SK-N-SH treated with all-trans-retinoic acid at 6 μM for 48 hours (cell line): ENCODE measurements at places on chromosomes 1 and 21.

DNA sequence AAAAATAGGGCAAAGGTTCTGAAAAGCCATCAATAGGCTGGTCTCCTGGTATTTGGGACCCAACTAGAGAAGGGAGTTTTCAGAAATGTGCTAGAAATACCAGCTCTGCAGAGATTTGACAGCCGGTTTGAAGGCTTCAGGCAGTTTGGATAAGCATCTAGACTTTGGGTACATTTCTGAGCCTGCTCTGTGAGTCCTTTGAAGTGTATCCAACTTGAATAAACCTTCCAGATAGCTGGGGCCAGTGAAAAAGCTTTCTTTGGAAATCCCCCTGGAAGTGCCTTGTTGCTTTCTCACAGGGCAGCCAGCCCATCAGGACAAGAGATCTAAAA lies 6.4 kb upstream of the PEF1 start:
- ATAC-seq = no peak

GRCh38 chr1:229563241-229563640 lies 4.7 kb upstream of the ABCB10 start:
- ATAC-seq = no peak

GRCh38 chr1:46420533-46420915 lies 26.4 kb downstream of the FAAH start:
- no peak for ATAC-seq

- ATAC-seq = no peak
Observed at GRCh38 chr1:244598611-244599010, 54.3 kb upstream of the DESI2 start.

- no peak for ATAC-seq
Observed at GRCh38 chr21:31443736-31444521, 99.9 kb upstream of the TIAM1 start.

DNA sequence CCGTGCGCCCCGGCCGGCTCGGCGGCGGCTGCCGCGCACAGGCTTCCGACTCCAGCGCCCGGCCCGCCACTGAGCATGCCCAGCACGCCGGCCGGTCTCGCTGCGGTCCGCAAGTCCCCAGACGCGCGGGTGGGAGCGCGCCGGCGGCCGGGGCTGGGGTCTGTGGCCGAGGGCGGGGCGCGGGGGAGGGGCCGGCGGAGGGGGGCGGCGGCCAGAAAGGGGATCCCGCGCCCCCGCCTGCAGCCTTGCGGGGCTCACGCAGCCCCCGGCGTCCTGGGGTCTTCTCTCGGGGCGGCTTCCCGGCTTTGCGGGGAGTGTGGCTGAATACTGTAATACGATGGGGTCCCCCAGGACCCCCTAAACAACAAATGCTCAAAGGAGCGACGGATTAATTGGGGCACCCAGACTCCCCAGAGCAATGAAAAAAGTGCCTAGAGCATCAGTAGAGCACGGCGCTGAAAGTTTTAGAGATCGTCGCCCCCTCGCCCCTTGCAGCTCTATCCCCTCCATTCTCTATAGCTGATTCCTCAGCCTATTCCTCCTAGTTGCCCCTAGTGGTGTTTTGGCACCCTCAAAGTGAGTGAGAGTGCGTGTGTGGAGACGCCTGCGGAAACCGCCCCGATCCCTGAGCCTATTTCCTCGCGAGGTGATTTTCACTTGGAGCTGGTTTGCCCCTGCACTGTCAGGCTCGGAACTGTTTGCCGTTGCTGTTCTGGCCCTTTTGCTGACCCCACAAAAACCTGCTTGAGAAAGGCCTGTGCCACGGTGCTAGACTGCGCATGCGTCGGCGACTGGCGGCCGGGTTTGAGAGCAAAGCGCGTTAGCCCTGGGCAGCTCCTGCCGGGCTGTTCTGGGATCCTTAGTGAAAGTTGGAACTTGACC lies at the start of gene VAV3:
Gene VAV3 (minus strand): TSS at position 71 of the 882 bp plus-strand sequence. CDS start 311 bp downstream, outside the sequence.
- peak; percentile 86 for ATAC-seq

- ATAC-seq = peak; percentile 59; the same call in 1 of the 3 replicates
Observed at GRCh38 chr1:29513357-29513756, 277.0 kb downstream of the PTPRU start.

DNA sequence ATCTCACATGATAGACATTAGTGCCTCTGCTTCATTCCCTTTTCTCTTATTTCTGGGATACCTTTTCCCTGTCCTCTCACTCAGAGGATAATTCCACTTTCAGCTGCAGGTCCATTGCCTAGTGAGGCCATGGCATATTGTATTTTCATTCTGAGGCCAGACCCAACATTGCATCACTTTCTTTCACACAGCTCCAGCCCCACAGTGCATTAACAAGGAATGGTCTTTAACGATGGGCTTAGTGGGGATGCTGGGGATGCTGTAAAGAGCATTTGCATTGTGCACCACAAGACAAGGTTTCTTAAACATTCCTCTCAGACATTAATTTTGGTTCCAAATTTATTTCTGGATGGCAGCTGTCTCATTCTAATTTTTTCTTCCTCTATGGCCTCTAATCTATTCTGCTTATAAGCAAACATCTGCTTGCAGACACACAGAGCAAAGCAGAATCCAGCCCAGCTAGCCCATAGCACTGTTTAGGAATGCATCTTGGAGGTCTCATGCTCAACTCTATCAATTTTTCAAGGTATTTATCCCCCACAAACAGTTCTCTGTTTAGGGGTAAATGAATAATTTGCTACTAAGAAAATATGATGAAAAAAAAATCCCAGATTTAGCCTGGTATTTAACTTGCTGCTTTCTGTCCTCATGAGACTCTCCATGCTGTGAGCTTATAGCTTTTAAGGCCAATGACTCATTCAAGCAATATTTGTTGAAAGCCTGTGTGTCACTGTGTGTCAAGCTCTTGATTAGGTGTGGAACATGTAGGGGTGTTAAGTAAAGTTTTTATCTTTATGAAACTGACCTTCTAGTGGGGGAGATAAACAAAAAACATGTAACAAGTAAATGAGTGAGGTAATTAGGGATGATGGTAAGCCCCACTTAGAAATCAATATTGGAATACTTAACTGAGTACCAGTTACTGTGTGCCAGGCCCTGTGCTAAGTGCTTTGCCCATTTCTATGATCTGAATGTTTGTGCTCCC lies 44.5 kb upstream of the CCDC190 start:
- ATAC-seq = peak; percentile 84

DNA sequence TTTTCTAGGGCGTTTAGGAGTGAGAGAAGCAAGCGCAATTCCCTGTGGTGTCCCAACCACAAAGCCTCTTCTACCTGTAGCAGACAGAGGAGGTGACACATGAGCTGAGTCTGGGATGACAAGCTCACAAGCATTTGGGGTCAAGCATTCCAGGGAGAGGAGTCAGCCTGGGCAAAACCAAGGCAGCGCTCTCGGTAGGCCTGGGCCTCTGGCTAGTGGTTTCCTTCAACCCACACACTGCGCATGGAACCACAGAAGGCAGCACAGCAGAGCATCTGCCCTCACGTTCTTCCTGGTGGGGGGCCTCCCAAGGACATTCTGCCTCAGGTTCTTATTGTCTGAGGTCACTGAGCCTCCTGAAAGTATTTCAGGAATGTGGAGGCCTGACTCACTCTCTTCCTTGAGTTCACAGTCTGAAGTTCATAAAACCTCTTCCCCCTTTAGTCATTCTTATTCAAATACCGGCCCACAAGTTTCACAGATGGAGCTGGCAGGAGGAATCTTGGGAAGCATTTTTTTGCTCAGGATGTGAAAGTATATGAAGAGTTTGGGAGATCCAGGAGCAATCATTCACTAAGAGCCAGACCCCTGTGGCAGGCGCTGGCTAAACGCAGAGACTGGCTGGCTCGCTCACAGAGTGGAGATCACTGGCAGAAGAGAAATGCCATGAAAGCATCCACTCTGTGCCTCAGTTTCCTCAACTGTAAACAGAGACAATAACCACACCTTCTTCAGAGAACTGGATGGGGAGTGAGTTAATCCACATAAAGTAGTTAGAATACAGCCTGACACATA lies 26.8 kb downstream of the CCN1 start:
- ATAC-seq = peak; percentile 79

GRCh38 chr21:45331531-45332147 lies 43.9 kb upstream of the POFUT2 start:
- no peak for ATAC-seq

DNA sequence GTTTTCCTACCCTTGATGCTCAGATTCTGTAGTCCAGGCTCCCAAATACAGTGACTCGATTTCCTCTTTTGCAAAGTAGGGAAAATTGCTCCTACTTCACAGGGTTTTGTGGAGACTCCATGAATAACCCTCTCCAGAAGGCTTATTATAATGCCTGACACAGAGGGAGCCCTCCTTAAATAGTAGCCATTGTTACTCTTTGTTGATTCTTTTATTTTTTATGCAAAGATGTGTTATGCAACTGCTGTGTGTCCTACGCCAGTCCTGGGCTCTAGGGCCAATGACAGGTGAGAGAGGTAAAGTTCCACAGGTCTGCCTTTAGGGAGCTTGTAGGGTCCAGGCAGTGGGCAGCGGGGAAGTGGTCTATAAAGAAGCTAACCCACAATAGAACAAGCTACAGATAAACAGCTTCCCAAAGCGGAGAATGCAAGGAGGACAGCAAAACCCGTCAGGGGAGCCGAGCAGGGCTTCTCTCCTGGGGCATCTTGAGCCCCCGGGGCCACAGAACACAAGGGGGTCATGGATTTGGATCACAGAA lies 1.5 kb downstream of the AADACL3 start:
- ATAC-seq = no peak

DNA sequence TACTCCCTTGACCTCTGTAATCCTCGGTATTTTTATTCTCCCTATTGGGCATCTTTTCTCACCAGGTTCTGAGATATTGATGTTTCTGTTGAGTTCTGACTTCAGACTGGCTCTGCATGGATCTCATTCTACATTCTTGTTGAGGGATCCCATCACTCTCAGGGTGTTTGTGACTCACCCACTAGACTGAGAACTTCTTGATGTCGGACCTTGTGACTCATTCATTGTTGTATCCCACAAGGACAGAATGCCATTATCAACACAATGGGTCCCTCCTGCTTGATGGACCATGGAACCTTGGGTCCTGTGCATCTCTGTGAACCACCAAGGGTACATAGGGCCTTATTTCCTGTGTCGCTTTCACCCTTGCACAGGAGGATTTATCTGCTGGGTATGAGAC lies 174.1 kb downstream of the PBX1 start:
- ATAC-seq = 0 out of 3 replicates have a peak, but pooled peaks have one; percentile 10

- ATAC-seq = no peak
Observed at GRCh38 chr1:51752073-51752948, 126.2 kb downstream of the NRDC start.

- no peak for ATAC-seq
Observed at GRCh38 chr1:156045076-156045475, 8.5 kb downstream of the UBQLN4 start.

- ATAC-seq = no peak
Observed at GRCh38 chr1:161282991-161283390, 24.4 kb downstream of the PCP4L1 start.

DNA sequence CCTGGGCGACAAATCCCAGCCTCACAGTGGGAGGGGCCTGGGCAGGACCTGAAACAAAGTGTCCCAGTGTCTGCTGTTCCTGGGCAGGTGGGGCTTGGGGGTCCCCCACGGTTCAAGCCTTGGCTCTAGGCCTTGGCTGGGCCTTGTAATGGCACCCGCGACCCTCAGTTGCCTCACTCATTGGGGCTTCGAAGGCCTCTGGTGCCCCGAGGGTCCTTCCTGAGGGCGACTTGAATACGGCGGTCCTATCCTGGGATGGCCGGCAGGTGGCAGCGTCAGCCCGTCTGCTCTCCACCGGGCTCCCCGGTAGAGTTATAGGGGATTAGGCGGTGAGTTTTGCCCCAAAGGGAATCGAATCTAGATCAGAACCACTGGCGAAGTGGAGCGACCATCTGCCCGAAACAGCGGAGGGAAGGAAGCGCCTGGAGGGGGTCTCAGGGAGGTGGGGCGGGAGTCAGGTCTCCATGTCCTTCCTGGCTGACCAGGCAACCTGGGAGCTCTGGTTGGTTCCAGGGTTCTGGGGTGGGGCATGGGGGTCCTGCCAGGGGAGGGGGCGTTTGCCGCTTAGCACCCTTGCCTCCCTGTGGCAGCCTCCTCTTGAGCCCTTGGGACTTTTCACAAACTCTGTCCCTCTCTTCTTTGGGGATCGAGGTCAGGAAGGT lies 2.1 kb upstream of the PEX10 start:
- peak; percentile 63 for ATAC-seq

GRCh38 chr21:41924368-41924754 lies 29.5 kb downstream of the C2CD2 start:
- ATAC-seq = no peak

- no peak for ATAC-seq
Observed at GRCh38 chr1:204344665-204345355, 14.9 kb downstream of the PLEKHA6 start.

DNA sequence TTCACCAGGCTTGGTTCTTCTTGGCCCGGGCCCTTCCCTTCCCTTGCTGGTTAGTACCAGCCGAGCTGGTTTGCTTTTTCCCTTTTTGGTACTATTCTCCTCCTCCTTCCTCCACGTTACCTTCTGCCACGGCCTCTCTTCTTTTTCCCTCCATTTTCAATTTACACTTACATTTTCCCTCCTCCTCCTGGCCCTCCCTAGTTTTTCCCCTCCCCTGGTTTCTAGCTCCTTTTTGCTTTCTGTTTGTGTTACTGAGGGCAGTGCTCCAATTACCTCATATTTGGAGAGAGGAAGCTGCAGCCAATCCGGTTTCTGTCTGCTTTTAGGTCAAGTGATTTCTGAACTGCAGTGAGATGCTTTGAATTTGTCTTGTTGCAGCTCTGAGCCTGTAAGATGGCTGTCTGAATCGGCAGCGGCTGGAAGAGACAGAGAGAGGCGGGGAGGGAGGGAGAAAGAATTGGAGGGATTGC lies 63.7 kb downstream of the MACF1 start:
- ATAC-seq = peak; percentile 58

DNA sequence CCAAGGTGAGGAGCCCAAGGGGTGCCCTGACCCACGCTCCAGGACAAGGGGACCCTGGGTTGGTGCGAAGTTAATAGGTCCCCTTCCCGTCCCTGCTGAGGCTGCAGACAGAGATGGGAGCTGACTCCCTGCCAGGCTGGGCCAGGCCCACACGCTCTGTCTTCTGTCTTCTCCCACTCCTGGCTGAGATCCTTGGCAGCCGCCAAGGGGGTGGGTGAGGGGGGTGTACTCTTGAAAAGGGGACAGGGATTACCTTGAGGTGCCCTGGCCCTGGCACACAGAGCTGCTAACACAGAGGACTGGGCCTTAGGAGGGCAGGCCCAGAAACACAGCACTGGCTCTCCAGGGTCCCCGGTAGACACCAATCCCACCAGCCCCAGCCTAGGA lies 11.0 kb upstream of the CTRC start:
- peak; percentile 5; the same call in 1 of the 3 replicates for ATAC-seq

DNA sequence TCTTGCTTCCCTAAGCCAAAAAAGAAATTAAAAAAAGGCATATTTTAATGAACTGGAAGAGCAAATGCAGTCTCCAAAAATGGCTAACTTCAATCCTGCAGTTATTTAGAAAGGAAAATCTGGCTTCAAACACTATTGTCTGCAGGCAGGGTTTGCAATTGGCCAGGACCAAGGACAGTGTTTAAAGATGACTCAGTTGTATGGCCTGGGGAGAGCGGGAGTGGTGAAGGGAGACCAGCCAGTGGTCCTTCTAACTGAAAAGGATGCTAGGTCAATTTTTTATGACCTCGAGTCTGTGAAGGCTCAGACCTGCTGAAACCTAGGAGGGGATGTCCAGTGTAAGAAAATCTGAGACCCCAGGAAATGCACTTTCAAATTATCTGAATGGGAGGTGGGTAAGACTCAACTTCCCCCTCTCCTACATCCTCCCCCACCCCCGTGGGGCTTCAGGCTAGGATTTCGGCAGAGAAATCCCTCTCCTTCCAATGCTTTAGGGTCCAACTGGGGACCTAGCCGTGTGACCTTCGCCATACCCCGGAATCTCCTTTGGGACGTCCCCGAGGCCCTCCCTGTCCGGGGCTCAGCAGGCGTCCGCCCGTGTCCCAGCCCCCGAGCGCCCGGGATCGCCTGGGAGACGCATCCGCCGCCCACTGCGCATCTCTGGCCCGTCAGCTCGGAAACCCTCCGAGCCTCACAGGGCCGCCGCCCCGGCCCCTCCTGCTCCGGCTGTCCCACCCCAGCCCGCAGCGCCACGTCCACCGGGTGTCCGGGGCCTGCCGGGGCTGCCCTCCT lies 602 bp upstream of the RIMKLA start:
- ATAC-seq = peak; percentile 78
